ENCODE measurements at places on chromosomes 4 and X.

GRCh38 chr4:75321484-75321883 is 192.7 kb downstream of the RCHY1 start:
- no peak for DNase-seq

DNA sequence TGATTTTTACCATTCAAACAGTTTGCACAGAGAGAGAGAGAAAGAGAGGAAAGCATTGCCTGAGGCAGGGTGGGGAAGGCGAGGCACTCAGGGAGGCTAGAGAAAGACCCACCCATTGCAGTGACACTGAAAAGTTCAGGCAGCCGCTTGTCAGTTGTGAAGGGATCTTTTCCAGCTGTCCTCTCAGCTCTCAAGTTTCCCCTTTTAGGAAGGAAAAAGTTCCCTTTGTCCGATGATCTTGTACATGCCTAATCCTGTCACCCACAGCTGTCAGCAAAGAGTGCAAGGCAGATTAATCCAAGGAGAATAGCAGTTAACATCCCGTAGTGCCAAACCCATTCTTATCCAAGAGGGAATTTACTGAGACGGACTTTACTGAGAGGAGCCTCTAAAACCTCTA is 255.0 kb downstream of the MAGEB5 start:
- no peak for DNase-seq

DNA sequence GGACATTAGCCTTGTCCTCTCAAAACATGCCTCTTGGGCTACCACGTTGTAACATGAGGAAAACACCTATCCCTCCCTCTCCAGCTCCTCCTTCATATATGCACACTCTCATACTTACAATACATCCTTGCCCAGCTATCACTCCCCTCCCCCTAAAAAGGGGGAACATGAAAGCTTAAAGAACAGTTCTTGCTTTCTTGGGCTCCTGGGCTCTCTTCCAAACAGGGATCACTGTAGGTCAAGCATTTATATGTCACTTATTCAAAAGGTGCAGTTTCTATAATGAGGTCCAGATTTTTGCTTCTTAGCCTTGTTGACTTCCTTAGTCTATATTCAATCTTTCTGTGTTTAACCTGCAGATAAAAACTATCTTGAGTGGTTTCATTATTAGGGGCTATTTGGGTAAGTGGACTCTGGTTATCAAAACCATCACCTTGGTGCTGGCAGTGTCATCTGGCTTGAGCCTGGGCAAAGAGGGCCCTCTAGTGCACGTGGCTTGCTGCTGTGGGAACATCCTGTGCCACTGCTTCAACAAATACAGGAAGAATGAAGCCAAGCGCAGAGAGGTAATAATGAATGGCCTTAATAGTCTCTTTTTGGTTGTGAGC is 119.4 kb downstream of the AKAP4 start:
- DNase-seq: no peak

- DNase-seq: no peak
Observed at GRCh38 chrX:2711441-2711840, 20.3 kb downstream of the CD99 start.

GRCh38 chr4:106629268-106629625 is 260.7 kb upstream of the GIMD1 start:
- no peak for DNase-seq

GRCh38 chr4:37803348-37803973 is 23.0 kb upstream of the PGM2 start:
- peak; percentile 49 for DNase-seq

DNA sequence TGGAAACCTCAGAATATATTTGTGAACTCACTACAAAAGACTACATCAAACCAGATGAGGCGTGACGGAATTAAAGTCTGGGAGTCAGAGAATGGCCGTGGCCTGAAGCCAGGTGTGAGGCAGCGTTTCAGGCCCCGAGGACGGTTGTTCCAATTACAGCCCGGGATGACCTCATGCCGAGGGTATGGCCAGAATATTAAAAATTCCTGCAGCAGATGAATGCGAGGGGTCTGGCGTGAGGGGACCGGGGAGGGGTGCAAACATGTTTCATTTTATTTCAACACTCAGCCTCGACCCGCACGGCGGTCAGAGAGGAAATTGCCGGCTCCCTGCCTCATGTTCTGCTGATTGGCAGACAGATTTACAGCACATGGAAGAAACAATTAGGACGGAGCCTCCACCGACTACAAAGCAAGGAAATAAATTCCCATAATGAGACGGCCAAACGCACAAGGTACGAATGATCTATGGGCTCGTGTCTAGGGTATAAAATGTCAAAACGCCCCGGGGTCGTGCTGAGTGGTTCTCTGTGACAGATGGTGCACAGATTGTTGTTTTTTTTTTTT is 289.7 kb downstream of the SHOX start:
- no peak for DNase-seq

GRCh38 chr4:56611501-56611900 is 69.6 kb downstream of the HOPX start:
- no peak for DNase-seq

DNA sequence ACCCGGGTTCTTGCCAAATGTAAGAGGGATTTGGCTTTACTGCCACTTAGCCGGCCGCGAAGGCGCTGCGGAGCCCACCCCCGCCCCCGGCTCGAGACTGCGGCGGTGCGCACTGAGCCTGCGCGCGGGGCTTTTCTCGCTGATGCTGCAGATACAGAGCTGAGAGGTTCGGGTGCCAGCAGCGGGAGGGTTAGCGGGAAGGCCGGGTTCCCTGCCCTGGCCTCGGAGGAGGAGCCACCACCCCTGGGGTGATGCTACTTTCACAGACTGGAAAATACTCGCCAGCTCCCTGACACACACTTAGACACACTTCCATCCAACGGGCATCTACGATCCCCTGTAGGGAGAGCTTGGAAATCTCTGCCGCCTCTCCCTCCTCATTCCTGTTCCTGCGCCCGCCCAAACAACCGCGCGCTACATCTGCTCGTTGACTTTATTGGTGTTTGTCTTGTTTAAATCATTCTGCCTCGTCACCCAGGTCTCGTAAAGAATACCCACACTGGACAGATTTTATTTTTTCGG is 2.1 kb upstream of the PCDH7 start:
- DNase-seq: no peak

DNA sequence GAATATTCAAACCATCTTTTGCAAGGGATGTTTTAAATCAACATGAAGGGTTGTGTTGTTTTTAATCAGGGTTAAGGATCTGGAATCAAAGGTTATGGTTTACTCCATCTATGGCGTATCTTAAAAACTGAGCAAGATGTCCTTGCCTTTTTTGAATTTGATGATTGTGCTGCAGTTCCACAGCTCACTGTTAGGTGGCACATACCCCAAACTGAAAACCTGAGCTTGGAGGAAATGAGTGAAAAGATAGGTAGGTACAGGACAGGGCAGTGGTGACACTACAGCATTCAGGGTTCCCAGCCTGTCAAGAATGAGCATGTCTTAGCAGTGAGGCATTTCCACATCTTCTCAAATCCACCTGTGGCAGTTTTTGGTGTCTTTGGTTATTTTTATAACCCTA is 13.1 kb upstream of the EOLA1 start:
- DNase-seq: peak; percentile 50

DNA sequence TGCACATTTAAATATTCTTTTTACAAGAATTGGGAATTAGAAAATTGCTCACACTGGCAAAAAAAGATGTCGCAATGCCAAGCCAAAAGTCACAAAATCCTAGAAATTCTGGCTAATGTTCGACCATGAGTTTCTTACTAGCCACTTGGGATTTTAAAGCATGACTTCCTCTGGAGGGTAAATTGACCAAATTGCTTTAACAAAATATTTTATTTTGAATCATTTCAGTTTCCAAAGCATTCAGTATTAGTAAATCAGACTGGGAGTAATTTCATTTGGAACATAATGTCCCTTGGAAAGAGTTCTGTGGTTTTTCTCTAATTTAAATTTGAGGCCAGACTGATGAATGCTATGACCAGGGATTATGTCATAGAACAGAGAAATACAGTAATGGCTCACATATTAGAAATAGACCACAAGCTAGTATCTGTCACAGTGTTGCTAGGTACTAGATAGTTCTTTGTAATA is 7.6 kb upstream of the CXCL5 start:
- DNase-seq: no peak

DNA sequence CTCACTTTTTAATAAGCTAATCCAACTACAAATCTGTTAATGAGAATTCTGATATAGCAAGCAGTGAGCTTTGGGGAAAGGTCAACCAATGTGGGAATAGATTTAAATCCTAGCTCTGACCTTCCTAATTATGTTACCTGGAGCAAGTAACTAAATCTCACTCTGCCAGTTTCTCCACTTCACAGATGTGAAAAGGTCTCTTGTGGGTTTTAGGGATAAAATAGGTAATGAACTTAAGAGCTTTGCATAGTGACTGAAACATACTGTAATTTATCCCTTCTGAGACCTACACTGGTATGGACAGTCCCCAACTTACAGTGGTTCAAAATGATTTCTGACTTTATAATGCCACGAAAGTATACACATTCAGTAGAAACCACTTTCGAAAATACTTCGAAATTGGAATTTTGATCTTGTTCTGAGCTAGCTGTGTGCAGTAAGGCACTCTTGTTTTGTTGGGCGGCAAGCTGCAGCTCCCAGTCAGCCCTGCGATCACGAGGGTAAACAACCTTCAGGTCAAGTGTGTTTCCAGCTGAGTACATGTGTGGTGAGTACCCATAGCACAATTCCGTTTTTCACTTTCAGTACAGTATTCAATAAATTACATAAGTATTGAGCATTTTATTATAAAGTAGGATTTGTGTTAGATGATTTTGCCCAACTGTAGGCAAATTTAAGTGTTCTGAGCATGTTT is 93.7 kb downstream of the ADGRL3 start:
- no peak for DNase-seq

DNA sequence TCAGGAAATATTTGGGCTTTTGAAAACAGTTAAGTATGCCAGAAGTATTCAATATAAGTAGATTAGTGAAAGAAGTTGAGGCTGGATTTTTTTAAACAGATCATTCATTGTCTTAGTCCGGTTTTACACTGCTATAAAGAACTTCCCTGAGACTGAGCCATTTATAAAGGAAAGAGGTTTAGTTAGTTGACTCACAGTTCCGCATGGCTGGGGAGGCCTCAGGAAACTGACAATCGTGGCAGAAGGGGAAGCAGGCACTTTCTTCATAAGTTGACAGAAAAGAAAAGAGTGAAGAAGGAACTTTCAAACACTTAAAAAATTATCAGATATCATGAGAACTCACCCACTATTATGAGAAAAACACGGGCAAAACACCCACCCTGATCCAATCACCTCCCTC is 31.1 kb upstream of the CYLC1 start:
- no peak for DNase-seq

DNA sequence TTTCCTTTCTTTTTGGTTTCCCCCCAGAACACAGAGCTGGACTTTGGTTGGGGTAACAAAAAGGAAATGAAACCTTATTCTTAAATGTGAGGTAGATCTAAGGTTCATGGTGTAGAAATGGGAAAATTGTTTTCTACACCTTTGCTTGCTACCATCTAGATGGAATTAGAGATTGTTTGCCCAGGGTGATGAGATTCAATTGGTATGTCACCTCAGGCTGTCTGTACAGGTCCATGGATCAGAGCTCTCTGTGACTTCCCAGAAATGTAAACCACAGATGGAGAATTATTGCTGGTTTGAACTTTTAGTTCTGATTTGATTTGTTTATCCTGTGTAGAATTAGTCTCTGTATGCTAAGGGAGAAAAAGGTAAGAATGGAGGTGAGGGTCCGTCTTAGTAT is 146.7 kb downstream of the PCDH7 start:
- no peak for DNase-seq

DNA sequence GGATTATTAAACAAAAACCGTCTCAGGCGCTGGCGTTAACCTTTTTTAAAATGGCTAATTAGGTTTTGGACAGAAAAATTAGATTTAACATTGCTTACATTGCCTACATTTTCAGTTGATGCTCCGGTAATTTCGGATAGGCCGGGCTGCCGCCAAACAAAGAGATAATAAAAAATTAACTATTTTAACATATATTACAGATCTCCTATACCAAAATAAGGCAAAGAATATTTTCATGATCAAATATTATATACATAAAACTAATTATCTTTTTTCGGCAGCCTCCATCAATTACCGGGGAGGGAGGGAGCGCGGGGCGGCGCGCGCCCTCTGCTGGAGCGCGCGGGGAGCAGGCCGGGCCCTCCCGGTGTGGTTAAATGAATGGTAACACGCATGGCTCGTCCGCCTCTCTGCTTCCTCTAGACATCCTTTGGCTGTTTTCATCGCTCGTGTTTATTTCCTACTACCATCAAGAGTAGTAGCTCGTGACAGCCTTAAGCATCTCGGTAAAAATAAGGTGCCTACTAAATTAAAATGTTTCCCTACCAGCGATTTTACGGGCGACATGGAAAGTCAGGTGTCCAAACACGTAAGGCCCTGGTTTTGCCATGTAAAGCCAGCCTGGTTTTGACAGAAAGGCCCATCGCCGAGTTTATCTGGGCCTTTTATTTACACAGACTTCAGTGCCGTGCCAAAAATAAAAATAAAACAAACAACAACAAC is 52.4 kb upstream of the TMEM33 start:
- no peak for DNase-seq

- no peak for DNase-seq
Observed at GRCh38 chrX:54237014-54237413, 54.0 kb upstream of the FAM120C start.

GRCh38 chr4:38275331-38276100 is 315.3 kb downstream of the PTTG2 start:
- DNase-seq: no peak

- no peak for DNase-seq
Observed at GRCh38 chr4:106186201-106186600, 129.8 kb downstream of the TBCK start.

- DNase-seq: no peak
Observed at GRCh38 chrX:9940421-9940820, 26.7 kb upstream of the CLDN34 start.

GRCh38 chrX:40146262-40147125 is 48.7 kb upstream of the BCOR start:
- DNase-seq: no peak

DNA sequence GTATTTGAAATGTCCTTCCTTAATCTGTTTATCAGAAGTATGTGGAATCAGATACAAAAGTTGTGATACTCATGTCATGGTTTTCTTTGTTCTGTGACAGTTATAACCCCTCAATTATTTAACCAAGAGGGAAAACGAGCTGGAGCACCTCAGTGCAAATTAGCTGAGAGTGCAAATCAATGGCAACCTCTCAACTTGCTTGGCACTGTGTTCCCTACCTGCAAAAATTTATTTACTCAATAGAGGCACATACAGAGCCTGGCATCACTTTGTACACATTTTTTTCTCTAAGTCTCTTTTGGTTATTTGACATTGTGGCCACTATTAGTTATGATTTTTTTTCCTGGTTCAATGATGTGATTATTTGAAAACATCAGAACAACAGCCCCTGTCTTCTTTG is 186.2 kb downstream of the STIM2 start:
- DNase-seq: no peak

DNA sequence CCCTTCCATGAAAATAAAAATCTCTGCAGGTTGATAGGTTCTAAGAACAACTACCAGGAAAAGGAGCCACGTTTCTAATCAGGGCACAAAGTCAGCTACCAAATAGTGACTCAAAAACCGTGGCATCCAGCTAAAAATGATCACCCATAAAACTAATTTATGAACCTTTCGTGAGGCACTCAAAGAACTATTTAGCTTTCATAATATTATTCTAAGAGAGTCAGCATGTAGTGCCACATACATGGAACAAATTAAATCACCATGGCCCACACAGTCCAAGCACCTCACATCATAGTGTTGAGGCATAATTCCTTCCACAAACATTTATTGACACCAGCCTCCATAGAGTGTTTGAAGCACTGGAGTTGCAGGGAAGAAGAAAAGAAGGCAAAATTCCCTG is 252.0 kb upstream of the PPARGC1A start:
- DNase-seq: no peak

- no peak for DNase-seq
Observed at GRCh38 chr4:74933562-74934015, 673 bp downstream of the PARM1 start.
